ENCODE measurements at places on chromosomes 7 and 10.

- H3K27me3 ChIP-seq: no peaks in the 10 kb centered on the region
- no peak for DNase-seq
- no peaks in the 10 kb centered on the region for H3K36me3 ChIP-seq
- no peak overlapping the region for H3K4me3 ChIP-seq
Measured at GRCh38 chr7:20241911-20242261, 24.7 kb upstream of the MACC1 start.

DNA sequence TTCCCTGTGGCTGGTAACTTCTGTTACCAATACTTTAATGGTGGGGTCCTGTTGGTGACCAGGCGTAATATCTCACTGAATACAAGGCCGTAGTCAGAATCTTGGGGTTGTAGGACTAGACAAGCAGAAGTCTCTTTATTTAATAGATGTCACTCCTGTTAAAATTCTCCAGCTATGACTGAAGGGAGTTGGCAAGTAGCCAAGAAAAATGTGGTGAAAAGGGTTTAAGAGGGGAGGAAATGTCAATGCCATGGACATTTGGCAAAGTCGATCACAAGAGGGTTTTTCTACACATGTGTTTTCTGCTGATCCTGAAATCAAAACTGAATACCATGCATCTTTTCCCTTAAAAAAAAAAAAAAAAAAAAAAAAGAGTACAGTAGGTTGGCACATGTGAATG, 533.5 kb downstream of the AUTS2 start:
- peaks cover 12% of the 10 kb centered on the region for H3K36me3 ChIP-seq
- H3K4me3 ChIP-seq: no peak overlapping the region
- H3K27me3 ChIP-seq: no peaks in the 10 kb centered on the region
- DNase-seq: no peak
- peaks cover 29% of the 10 kb centered on the region for H3K4me1 ChIP-seq

DNA sequence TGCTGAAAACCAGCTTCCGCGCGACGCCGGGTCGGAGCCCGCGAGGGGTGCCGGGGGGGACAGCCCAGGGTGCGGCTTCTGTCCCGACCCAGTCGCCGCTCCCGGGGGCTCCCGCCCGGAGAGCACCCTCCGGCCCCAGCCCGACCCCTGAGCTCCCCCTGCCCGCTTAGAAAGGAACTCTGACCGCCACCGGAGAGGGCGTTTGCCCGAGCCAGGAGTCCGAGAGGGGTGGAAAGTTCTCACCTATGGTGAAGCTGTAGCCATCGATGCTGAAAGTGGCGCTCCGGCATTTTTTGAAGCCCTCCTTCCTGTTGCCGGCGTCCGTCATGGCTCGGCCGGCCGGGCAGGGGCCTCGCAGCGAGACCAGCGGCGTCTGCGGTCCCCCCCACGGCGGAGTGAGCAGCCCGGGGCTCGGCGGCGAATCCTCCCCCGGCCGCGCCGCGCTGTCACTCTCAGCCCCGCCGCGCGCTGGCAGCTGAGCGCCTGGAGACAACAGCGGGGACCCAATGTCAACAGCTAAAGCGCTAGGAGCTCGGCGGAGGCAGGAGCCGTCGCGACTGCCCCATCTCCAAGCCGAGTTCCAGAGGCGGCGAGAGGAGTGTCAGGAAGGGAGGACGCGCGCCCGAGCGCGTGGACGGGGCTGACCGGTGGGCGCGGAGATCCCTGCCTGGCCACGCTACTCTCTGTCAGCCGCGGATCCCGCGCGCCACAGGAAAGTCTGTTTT, 191.6 kb downstream of the LSM5 start:
- H3K4me1 ChIP-seq: peaks cover 13% of the 10 kb centered on the region
- H3K36me3 ChIP-seq: no peaks in the 10 kb centered on the region
- no peak overlapping the region for H3K27ac ChIP-seq
- DNase-seq: no peak
- peaks cover 91% of the 10 kb centered on the region for H3K27me3 ChIP-seq
- peak overlapping the region; percentile 75 for H3K4me3 ChIP-seq

- no peak overlapping the region for H3K27ac ChIP-seq
- H3K4me3 ChIP-seq: no peak overlapping the region
- H3K27me3 ChIP-seq: no peaks in the 10 kb centered on the region
Measured at GRCh38 chr7:23293500-23294073, 5.6 kb upstream of the MALSU1 start.

DNA sequence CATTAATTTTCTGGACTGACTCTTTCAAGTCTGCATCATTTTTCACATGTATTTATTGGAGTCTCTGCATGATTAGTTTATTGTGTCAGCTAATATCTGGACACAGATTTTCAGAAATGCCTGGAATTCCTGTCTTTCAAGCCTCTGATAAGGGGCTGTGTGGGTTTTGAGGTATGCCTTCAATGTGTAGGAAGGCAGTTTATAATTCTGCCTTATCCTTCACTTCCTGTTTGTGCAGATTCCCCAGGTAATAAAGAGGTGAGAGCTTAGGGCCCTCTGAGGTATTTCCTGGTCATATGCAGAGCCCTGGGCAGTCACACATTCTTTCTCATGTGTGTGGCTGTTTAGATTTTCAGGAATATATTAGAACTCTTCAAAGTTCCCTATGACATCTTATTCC, 79.4 kb upstream of the PRKCQ start:
- H3K4me1 ChIP-seq: peaks cover 4% of the 10 kb centered on the region
- H3K27me3 ChIP-seq: peaks cover 5% of the 10 kb centered on the region
- H3K27ac ChIP-seq: peak overlapping the region; percentile 7
- peaks cover 3% of the 10 kb centered on the region for H3K36me3 ChIP-seq

DNA sequence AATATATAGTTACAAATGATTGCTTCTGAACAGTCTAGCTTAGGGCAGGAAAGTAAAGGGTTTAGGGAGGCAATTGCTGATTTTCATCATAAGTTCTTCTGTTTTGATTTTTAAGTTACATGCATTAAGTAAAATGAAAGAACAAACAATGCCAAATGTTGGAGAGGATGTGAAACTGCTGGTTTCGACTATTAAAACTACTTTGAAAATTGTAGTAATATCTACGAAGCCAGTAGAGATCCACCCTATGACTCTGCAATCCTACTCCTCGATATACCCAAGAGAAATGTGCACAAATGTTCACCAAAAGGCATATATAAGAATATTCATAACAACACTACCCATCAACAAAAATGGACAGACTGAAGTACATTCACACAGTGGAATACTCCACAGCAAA, 24.3 kb downstream of the PDZD8 start:
- DNase-seq: no peak
- peaks cover 2% of the 10 kb centered on the region for H3K4me1 ChIP-seq
- no peaks in the 10 kb centered on the region for H3K36me3 ChIP-seq
- H3K27me3 ChIP-seq: no peaks in the 10 kb centered on the region
- H3K4me3 ChIP-seq: no peak overlapping the region

DNA sequence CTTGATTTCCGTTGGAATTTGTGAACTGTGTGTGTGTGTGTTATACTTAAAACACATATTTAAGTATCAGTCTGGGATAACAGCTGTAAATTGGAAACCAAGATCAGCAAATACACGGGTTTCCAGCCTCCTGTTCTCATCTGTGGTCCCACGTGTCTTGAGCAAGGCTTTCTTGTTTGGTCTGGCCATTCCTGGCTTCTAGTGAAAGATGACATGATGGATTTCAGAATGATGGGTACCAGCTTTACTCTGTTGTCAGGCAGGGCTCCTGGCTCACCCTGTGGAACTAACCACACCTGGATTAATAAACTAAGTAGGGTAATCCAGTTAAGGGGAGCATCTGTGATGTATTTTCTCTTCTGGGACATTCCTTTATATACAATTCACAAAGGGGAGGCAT, 346.2 kb upstream of the AOAH start:
- no peak overlapping the region for H3K27ac ChIP-seq
- no peaks in the 10 kb centered on the region for H3K36me3 ChIP-seq
- DNase-seq: no peak
- H3K27me3 ChIP-seq: peaks cover 6% of the 10 kb centered on the region

DNA sequence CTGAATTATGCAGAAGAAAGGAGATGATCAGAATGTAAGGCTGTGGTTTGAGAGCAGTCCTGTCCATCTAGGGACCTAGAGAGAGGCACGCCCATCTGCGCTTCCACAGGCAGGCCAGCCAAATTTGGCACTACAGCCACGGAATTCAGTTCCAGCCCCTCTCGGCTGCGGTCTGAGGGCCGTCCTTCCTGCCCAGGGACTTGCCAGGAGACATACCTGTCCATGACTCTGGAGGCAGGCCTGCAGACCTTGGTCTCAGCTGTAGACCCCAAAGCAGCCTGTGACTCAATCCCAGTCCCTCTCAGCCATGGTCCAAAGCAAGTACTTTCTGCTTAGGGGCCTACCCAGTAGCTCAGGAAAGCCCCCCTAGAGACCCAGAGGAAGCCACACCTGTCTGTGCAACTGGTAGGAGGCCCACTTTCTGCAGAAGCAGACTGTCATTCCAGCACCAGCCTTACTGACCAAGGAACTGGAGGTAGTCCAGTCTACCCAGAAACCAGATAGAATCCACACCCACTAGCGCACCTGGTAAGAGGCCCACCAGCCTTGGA, 720.9 kb downstream of the PARD3 start:
- DNase-seq: no peak
- H3K4me1 ChIP-seq: no peaks in the 10 kb centered on the region
- peaks cover 7% of the 10 kb centered on the region for H3K36me3 ChIP-seq
- H3K27me3 ChIP-seq: no peaks in the 10 kb centered on the region
- no peak overlapping the region for H3K4me3 ChIP-seq

DNA sequence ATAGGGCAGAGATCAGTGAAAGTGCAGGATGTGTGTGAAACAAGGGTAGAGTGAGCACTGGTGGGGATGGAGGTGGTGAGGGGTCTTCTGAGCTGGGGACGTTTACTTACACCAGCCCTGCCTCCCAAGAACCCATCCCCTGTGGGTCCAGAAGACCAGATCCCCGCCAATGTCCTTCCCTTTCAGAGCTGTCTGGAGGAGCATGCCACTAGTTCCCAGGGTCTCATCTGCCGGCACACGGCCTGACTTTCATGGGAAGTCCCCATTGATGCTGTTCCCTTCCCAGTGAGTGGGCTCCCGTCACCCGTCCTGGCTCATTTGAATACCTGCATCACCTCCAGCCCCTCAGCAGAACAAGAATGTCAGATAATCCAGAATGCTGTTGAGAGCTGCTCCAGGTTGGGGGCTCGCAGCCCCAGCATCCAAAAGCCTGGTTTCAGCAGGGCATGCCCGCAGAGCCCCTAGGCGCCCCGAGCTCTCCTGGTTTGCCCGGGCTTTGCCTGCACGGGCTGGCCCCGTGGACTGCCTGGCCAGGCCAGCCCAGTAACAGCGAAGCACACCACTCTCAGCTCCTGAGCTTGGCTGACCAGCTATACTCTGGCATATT, 246.7 kb downstream of the MGMT start:
- H3K27ac ChIP-seq: no peak overlapping the region
- no peak for DNase-seq
- peaks cover 6% of the 10 kb centered on the region for H3K36me3 ChIP-seq
- H3K4me3 ChIP-seq: no peak overlapping the region

DNA sequence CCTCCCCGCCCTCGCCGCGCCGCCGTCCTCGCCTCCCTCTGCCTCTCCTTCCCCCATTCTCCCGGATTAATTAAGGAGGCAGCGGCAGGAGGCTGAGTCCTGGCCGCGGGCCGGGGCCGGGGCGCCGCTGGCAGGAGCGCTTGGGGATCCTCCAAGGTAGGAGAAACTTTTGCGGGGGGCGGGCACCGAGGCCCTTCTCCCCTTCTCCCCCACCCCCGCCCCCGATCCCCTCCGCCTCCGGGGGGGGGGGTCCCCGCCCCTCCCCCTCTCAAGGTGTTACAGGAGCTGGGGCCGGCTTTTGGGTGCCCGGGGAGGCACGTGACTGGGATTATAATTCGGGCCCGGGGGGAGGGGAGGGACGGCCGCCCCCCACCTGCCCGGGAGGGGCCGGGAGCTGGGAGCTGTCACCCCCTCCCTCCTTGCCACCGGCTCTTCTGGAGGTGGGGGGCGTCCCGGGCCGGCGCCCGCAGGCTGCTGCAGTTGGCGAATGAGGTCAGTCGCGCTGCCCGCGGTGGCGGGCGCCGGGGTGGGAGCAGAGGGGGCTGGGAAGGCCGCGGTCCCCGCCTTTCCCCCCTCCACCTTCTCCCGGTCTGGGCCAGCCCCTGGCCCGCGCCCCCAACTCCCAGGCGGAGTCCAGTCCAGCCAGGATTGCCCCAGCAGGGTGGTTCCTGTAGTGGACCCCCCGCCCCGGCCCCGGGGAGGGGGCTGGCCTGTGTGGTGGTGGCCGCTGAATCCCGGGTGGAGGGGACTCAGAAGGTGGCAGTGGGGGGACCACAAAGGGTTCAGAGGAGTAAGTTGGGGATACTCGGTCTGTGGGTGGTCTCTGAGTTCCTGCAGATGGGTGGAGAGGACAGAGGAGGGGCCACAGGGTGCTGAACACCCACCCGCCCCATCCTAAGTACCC, 567 bp downstream of the GTF2IRD1 start:
- peak overlapping the region; percentile 92 for H3K27ac ChIP-seq
- peaks cover 17% of the 10 kb centered on the region for H3K4me1 ChIP-seq
- peaks cover 1% of the 10 kb centered on the region for H3K36me3 ChIP-seq
- no peak for DNase-seq
- peak overlapping the region; percentile 73 for H3K4me3 ChIP-seq

DNA sequence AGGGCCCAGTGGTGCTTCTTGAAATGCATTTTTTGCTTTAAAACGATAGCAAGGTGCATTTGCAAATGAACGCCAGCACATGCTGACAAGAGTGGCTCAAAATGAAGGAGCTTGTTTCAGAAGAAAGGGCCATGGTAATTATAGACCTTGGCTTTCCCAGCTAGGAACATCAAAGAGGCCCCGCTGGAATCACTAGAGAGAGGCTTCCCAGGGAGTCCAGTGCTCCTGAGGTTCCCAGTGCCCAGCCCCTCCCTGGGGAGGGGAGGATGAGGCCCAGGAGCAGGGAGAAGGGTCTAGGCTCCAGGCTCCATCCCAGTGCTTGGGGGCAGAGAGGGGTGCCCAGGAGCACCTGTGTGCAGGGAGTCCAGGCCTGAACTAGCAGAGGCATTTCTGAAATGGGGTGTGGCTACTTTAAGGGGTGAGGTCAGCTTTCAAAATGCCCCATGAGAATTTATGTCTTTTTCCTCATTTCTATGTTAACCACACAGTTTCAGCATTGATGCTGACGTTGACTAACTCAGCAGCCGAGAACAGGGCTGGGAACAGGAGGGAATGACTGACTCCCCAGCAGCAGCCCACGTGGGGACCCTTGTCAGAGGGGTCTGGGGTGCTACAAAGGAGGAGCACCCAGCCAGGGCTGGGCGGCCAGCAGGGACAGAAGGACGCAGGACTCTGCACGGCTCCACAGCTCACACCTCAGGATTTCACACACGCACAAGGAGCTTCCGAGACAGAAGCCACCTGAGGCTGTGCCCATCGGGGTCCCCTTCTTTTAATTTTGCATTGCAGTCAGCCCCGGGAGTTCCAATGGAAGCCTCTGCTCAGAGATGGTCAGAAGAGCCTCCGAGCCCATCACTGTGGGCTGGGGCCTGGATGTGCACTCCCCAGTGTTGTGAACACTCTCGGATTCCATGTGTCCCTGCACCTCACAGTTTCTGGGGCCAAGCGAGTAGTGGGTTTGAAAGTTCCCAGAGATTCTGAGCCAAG, 570.2 kb downstream of the PTPRN2 start:
- H3K27ac ChIP-seq: no peak overlapping the region
- H3K36me3 ChIP-seq: no peaks in the 10 kb centered on the region
- peaks cover 11% of the 10 kb centered on the region for H3K4me1 ChIP-seq
- peaks cover 5% of the 10 kb centered on the region for H3K27me3 ChIP-seq
- no peak for DNase-seq
- no peak overlapping the region for H3K4me3 ChIP-seq

- no peaks in the 10 kb centered on the region for H3K36me3 ChIP-seq
- H3K27ac ChIP-seq: no peak overlapping the region
- no peak for DNase-seq
- H3K4me3 ChIP-seq: no peak overlapping the region
- no peaks in the 10 kb centered on the region for H3K27me3 ChIP-seq
Measured at GRCh38 chr10:127151981-127152699, 44.3 kb downstream of the INSYN2A start.

Data from mesothelial cell of epicardium (in vitro differentiated cells).